ENCODE measurements at places on chromosomes 2 and 18. TPM values are rescaled to one million over a fixed set of nuclear protein-coding genes. Genes with fewer than 3 reads are reported as not detected.

MROH2A gene
- not detected for polyA plus RNA-seq

MLPH gene
- not detected for polyA plus RNA-seq

ESCO1 gene
- polyA plus RNA-seq = 10.4 TPM

SERPINB2 gene
- polyA plus RNA-seq = 12.4 TPM

ATP5MC3 gene
- polyA plus RNA-seq = 1,181 TPM

GNLY gene
- polyA plus RNA-seq = not detected

CACNB4 gene
- polyA plus RNA-seq = 8.9 TPM

EMILIN1 gene
- 1.8 TPM for polyA plus RNA-seq

OST4 gene
- polyA plus RNA-seq = 786 TPM

SIX2 gene
- polyA plus RNA-seq = not detected

NETO1 gene
- not detected for polyA plus RNA-seq

- H3K36me3 ChIP-seq = no peaks in the 10 kb centered on the region
- no peaks in the 10 kb centered on the region for H3K27me3 ChIP-seq
- H3K27ac ChIP-seq = peak overlapping the region; percentile 69
- peaks cover 37% of the 10 kb centered on the region for H3K4me1 ChIP-seq
- no peak overlapping the region for H3K4me3 ChIP-seq
Observed at GRCh38 chr18:51727780-51728179, 530.3 kb upstream of the MEX3C start.

GRCh38 chr2:78980152-78980465, 45.4 kb upstream of the REG3G start:
- H3K4me1 ChIP-seq = peaks cover 33% of the 10 kb centered on the region
- H3K27me3 ChIP-seq = no peaks in the 10 kb centered on the region
- no peak for DNase-seq
- no peaks in the 10 kb centered on the region for H3K36me3 ChIP-seq
- no peak overlapping the region for H3K4me3 ChIP-seq

- peaks cover 6% of the 10 kb centered on the region for H3K4me1 ChIP-seq
- no peaks in the 10 kb centered on the region for H3K36me3 ChIP-seq
- DNase-seq = no peak
Observed at GRCh38 chr2:100126897-100127401, 15.4 kb downstream of the AFF3 start.

- peaks cover 12% of the 10 kb centered on the region for H3K4me1 ChIP-seq
- no peaks in the 10 kb centered on the region for H3K36me3 ChIP-seq
- H3K27ac ChIP-seq = peak overlapping the region; percentile 74
- DNase-seq = no peak
Observed at GRCh38 chr2:144324446-144325045, 195.4 kb downstream of the ZEB2 start.

DNA sequence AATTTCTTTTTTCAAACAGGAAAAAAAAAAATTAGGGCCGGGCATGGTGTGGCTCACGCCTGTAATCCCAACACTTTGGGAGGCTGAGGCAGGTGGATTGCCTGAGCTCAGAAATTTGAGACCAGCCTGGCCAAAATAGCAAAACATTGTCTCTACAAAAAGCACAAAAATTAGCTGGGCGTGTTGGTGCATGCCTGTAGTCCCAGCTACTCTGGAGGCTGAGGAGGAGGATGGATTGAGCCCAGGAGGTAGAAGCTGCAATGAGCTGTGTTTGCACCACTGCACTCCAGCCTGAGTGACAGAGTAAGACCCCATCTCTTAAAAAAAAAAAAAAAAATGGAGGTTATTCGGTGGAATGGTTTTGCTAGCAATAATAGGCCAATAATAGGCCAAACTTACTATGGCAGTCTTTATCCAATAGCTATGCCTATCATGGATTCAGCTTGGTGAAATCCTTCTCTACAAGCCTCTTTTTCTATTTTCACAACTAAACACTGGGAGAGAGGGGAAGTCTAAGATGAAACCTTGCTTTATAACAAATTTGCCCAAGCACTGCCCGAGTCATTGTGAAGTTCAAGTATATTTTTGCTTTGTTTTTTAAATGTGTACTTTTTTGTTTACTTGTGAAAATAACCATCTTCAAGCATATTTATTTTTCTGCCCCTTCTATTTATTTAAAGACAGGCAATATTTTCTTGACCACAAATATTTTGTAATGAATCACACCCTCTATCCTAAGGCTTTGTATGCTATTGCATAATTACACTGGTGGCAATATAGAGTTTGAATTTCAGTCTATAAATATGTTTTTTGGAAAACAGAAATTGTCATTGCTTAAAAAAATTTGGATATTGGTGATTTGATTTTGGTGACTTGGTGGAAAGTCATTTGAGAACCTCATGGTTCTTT, 20.0 kb upstream of the KYNU start:
- H3K4me1 ChIP-seq = no peaks in the 10 kb centered on the region
- no peak for DNase-seq
- no peaks in the 10 kb centered on the region for H3K36me3 ChIP-seq
- H3K27ac ChIP-seq = no peak overlapping the region
- H3K27me3 ChIP-seq = no peaks in the 10 kb centered on the region

- no peaks in the 10 kb centered on the region for H3K36me3 ChIP-seq
- H3K27me3 ChIP-seq = no peaks in the 10 kb centered on the region
- no peaks in the 10 kb centered on the region for H3K4me1 ChIP-seq
- H3K4me3 ChIP-seq = no peak overlapping the region
Observed at GRCh38 chr2:112296407-112296806, 21.0 kb downstream of the ZC3H6 start.

- no peak for DNase-seq
- H3K27ac ChIP-seq = no peak overlapping the region
- H3K4me1 ChIP-seq = peaks cover 30% of the 10 kb centered on the region
- no peak overlapping the region for H3K4me3 ChIP-seq
- H3K36me3 ChIP-seq = no peaks in the 10 kb centered on the region
Observed at GRCh38 chr18:63166142-63166541, 153.4 kb downstream of the BCL2 start.

GRCh38 chr18:79747156-79747845, 50.4 kb upstream of the KCNG2 start:
- H3K4me1 ChIP-seq = no peaks in the 10 kb centered on the region
- peaks cover 3% of the 10 kb centered on the region for H3K36me3 ChIP-seq
- no peak overlapping the region for H3K4me3 ChIP-seq
- H3K27me3 ChIP-seq = no peaks in the 10 kb centered on the region
- no peak for DNase-seq

GRCh38 chr18:59386909-59387686, 28.0 kb upstream of the LMAN1 start:
- no peaks in the 10 kb centered on the region for H3K36me3 ChIP-seq
- no peak overlapping the region for H3K27ac ChIP-seq
- no peak for DNase-seq
- no peaks in the 10 kb centered on the region for H3K4me1 ChIP-seq

DNA sequence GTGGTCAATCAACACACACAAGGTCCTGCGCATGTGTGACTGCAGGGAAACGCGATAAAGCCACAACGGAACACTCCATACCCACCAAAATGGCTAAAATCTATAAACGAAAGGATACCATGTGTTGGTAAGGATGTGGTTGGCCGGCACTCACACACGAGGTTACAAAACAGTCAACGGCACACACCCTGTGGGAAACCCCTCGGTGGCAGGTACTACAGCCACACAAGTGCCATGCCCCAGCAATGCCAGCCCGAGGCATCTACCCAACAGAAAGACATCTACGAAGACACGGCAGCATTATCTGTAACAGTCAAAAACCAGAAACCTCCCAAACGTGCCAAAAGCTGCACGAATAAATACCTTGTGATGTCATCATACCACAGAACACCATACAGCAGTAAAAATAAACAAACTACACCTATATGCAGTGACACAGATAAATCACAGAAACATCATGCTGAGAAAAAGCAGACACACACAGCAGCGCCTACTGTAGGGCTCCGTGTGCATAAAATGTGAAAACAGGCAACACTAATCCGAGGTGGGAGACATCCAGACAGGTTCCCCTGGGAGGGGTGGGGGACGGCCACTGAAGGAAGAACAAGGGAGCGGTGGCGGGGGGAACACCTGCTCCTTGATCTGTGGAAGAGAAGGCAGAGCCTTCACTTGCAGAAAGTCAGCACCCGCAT, 36.7 kb downstream of the HDAC4 start:
- H3K36me3 ChIP-seq = no peaks in the 10 kb centered on the region
- DNase-seq = no peak

GRCh38 chr18:49723648-49724180, 89.6 kb downstream of the ACAA2 start:
- H3K4me3 ChIP-seq = no peak overlapping the region

GRCh38 chr18:3886575-3887322, 436.8 kb downstream of the TGIF1 start:
- H3K4me1 ChIP-seq = no peaks in the 10 kb centered on the region
- H3K27ac ChIP-seq = no peak overlapping the region
- H3K27me3 ChIP-seq = no peaks in the 10 kb centered on the region
- no peaks in the 10 kb centered on the region for H3K36me3 ChIP-seq
- DNase-seq = no peak
- H3K4me3 ChIP-seq = no peak overlapping the region

DNA sequence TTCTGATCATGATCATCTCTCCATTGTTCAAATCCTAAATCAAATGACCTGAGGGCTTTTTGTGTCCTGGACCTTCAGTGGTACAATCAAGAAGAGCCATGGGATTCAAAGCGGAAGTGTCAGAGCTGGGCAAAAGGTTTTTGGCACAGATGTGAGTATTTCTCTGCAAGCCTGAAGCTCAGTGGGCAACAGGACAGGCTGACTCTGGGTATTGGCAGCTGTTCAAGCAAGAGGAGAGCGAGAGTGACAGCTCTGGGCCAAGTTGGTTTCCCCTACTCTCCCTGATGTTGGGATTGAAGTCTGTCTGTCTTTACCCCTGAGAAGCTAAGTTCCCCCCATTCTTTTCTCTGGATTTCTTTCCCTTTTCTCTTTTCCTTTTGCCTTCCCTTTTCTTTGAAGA, 33.3 kb downstream of the DSEL start:
- no peak overlapping the region for H3K27ac ChIP-seq
- no peak for DNase-seq
- H3K27me3 ChIP-seq = no peaks in the 10 kb centered on the region
- H3K36me3 ChIP-seq = no peaks in the 10 kb centered on the region

- H3K27ac ChIP-seq = no peak overlapping the region
- H3K4me1 ChIP-seq = no peaks in the 10 kb centered on the region
- no peak for DNase-seq
- no peak overlapping the region for H3K4me3 ChIP-seq
- H3K27me3 ChIP-seq = peaks cover 4% of the 10 kb centered on the region
Observed at GRCh38 chr2:236171181-236171679, 3.0 kb upstream of the GBX2 start.

- no peaks in the 10 kb centered on the region for H3K4me1 ChIP-seq
- DNase-seq = no peak
- no peaks in the 10 kb centered on the region for H3K36me3 ChIP-seq
- H3K4me3 ChIP-seq = peak overlapping the region; percentile 61
- H3K27ac ChIP-seq = no peak overlapping the region
- no peaks in the 10 kb centered on the region for H3K27me3 ChIP-seq
Observed at GRCh38 chr2:43636621-43637020, 439 bp upstream of the PLEKHH2 start.

DNA sequence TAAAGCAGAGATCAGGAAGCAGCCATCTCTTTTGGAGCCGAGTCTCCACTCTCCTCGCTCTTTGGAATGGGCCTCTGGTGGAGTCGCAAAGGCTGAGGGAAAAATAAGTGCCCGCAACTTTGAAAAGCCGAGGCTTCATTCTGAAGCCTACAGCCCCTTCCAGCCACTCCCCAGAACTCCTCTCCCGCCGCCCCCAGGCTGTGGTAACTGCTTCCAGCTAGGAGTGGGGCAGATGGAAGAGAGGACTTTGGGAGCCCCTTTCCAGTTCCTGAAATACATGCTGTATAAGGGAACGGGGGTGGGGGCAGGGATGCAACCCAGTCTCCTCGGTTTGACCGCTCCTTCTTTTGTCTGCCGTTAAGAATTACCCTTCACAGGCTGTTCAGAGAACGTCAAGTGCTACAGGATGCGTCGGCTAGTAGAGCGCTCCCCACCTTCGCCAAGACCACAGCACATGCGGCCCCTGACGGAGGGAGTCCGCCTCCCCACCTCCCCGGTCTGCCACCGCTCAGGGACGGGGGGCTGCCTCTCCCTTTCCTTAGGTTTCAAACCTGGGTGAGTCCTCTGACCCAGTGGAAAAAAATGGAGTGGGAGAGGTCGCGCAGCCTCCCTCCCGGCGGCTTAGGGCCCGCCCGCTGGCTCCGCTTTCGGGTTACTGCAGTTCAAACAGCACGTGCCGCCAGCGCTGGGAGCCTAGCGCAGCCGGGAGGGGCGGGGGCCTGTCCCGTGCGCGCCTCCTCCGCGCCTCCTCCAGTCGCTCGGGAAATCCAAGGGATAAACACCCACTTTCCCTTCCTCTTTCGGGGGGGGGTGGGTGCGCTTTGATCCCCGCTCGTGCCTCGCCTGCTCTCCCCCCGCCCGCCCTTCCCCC, 4.9 kb downstream of the CYP26B1 start:
- H3K4me3 ChIP-seq = no peak overlapping the region
- no peaks in the 10 kb centered on the region for H3K4me1 ChIP-seq
- no peaks in the 10 kb centered on the region for H3K36me3 ChIP-seq

- no peaks in the 10 kb centered on the region for H3K4me1 ChIP-seq
- H3K27ac ChIP-seq = no peak overlapping the region
- no peak for DNase-seq
- H3K4me3 ChIP-seq = no peak overlapping the region
- H3K27me3 ChIP-seq = no peaks in the 10 kb centered on the region
Observed at GRCh38 chr18:38993342-38993741, 1427.7 kb upstream of the CELF4 start.

- no peaks in the 10 kb centered on the region for H3K27me3 ChIP-seq
- no peak overlapping the region for H3K4me3 ChIP-seq
- DNase-seq = no peak
- no peak overlapping the region for H3K27ac ChIP-seq
- no peaks in the 10 kb centered on the region for H3K36me3 ChIP-seq
- peaks cover 5% of the 10 kb centered on the region for H3K4me1 ChIP-seq
Observed at GRCh38 chr2:180002198-180002770, 4.8 kb downstream of the CWC22 start.

DNA sequence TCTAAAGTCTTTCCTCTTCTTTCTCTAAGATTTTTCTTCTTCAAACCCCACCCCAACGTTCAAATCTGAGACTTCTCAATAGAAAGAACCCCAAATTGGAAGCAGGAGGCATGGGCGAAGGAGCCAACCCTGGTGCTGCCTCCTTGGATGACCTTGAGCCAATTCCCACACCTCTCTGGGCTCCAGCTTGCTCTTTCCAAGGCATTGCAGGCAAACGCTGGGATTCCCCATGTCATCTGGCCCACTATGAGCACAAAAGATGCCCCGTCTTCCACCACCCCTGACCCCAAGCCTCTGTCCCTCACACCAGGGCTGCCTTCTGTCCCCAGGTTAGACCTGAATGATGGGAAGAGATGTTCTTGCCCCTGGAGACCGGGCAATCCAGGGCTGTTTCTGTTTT, 57.0 kb downstream of the TTC32 start:
- no peaks in the 10 kb centered on the region for H3K4me1 ChIP-seq
- DNase-seq = no peak
- no peaks in the 10 kb centered on the region for H3K36me3 ChIP-seq

- H3K27ac ChIP-seq = no peak overlapping the region
- no peaks in the 10 kb centered on the region for H3K4me1 ChIP-seq
- no peak for DNase-seq
Observed at GRCh38 chr2:125861461-125861860, 794.5 kb upstream of the GYPC start.

DNA sequence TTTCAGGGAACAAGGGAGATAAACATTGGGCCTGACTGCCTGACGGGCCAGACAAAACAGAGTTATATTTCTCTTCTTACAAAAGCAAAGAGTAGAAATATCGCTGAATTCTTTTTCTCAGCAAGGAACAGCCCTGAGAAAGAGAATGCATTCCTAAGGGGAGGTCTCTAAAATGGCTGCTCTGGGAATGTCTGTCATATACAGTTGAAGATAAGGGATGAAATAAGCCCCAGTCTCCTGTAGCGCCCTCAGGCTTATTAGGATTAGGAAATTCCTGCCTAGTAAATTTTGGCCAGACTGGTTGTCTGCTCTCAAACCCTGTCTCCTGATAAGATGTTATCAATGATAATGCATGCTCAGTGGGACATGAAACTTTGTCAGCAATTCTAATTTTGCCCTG, 134.9 kb upstream of the CNTNAP5 start:
- H3K4me1 ChIP-seq = no peaks in the 10 kb centered on the region
- no peaks in the 10 kb centered on the region for H3K36me3 ChIP-seq
- no peaks in the 10 kb centered on the region for H3K27me3 ChIP-seq
- no peak overlapping the region for H3K27ac ChIP-seq
